CD4-positive, alpha-beta T cell treated with Interleukin-4 for 4 hours (primary cell): ENCODE measurements at places on chromosomes 2 and 18.

DNA sequence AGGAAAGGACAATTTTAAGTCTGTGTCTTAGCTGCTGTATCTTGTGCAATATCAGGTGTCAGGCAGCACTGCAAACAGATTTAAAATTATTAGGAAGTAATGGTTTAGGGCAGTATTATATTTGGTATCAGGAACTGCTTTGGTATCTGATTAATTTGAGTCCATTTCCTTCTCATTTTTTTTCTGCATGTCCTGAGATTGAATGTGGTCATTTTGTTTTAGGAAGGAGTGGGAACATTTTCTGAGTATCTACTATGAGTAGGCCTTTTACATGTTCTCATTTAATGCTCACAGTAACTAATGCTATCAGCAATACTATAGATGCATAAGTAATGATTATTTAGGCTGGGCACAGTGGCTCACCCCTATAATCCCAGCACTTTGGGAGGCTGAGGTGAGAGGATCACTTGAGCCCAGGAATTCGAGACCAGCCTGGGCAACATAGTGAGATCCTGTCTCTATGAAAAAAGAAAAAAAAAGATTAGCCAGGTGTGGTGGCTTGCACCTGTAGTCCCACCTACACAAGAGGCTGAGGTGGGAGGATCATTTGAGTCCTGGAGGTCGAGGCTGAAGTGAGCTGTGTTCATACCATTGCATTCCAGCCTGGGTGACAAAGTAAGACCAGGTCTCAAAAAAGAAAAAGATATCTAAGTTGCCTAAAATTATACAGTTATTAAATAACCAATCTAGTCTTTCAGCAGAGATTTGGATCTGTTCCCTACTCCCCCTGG is 4.7 kb downstream of the FMNL2 start:
- DNase-seq = no peak

DNA sequence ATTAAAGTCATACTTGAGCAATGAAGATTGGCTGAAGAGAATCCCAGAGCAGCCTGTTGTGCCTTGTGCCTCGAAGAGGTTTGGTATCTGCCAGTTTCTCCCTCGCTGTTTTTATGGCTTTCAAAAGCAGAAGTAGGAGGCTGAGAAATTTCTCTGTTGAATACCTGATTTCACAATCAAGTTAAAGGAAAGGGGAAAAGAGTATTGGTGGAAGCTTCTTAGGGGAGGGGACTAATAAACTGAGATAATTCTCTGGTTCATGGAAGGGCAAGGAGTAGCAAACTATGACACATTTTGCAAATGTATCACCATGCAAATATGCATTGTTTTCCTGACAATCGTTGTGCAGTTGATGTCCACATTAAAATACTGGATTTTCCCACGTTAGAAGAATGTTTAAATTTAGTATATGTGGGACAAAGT is at the start of gene IL1B:
Gene IL1B, minus strand, starts transcription at position 85 of the 423 bp plus-strand sequence. CDS start 550 bp downstream, outside the sequence.
- DNase-seq = no peak

DNA sequence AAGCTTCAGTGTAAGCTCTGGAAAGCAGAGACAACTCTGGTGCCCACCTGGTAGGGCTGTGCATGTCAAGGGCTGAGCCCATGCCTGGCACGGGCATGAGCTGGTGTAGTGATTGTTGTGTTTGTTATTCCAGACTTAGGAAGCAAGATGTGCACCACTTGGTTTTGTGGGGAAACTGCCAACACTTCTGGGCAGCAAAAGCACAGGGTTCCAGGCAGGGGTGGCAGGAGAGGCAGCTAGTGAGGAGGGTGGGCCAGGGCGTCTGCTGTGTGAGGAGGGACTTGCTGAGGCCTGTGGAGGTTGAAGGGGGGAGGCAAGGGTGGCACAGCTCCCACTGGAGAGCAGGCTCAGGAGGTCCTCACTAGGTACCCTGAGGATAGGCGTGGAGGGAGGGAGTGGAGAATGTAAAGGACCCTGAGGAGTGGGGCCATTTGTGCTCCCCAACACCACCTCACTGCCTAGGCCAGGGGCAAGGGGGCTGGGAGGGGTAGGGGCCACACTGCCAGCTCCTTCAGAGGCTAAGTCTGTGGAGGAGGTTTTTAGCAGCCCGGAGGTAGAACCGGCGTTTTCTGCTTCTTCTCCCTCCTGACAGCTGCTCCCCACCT is 104.0 kb upstream of the POU3F3 start:
- DNase-seq = no peak

DNA sequence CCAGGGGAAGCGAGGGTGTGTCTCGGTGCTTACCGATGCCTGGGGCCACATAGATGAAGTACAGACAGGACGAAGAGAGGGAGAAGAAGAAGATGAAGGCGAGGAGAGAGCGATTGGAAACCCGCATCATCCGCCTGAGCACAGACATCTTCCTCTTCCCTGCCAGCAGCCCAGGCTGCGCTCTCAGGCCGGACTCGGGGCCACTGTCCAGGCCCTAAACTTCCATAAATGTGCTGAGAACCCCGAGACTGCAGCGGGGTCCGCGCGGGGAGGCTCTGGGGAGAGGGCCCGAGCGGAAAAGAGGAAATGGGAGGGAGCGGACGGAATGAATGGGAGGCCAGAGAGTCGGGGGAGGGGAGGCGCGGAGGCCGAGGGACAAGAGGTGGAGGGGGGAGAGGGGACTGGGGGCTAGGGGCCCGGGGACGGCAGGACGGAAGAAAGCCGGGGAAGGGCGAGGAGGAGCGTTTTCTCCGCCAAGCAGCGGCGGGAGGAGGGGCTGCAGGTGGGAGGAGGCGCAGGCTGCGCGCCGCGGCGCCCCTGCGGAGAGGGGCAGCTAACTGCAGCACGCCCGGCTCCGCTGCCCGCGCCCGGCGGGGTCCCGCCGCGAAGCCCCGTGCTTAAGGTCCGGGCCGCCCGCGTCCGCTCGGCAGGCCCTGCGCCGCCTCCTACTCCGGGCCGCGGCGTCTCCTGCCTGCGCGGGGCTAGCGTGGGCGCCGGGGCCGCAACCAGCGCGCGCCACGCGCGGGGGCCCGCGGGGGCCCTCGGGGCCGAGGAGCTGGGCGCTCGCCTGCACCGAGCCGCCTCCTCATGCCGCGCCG is at the start of gene B4GALT6:
Gene B4GALT6, minus strand, starts transcription at position 303 of the 818 bp plus-strand sequence. Its CDS starts 155 bp downstream, at position 148.
- DNase-seq = no peak

DNA sequence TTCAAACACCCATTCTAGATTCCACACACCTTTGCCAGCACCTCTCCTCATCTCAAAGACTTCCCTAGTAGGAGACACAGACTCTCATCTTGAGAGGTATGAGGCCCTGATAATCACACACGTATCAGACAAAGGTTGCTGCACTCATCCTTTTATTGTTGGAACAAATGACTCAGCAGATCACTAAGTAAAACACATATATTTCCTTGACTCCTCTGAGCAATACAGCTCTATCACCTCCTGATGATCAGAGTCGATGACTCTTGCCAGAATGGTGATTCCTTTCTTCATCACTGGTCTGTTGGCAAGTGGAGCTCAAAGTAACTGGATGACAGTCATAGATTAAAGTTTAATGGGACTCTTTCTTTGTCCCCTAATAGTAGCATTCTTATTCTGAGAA is 1049.2 kb upstream of the ZEB2 start:
- DNase-seq = no peak

DNA sequence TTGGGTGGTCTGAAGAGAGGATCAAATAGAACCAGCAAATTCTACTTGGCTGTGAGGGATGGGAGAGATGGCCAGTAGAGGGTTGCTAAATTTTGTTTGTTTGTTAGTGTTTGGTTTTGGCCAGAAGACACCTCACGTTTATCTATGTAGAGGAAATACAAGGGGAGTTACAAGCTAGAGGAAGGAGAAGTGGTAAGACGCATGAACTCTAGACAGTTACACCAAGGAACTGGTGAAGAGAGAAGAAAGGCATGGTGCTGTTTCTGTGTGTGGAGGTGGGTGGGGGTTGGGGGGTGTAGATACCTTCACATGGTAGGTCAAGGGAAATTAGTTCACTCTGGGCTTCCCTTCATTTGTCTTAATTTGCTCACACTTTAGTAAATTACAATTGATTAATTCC is 25.6 kb downstream of the RASGRP3 start:
- DNase-seq = no peak

- DNase-seq = peak; percentile 67
Measured at GRCh38 chr2:42827647-42828486, 35.5 kb upstream of the HAAO start.

- no peak for DNase-seq
Measured at GRCh38 chr2:26002632-26003310, 20.5 kb upstream of the KIF3C start.

- DNase-seq = no peak
Measured at GRCh38 chr18:74336656-74337055, 21.0 kb downstream of the C18orf63 start.

- DNase-seq = no peak
Measured at GRCh38 chr2:31534636-31535035, 46.1 kb downstream of the SRD5A2 start.

- DNase-seq = peak; percentile 22
Measured at GRCh38 chr2:39069136-39069515, 51.7 kb downstream of the SOS1 start.

GRCh38 chr2:128371648-128372345 is 53.1 kb upstream of the HS6ST1 start:
- DNase-seq = no peak

GRCh38 chr2:187922846-187923245 is 368.6 kb upstream of the TFPI start:
- DNase-seq = no peak

GRCh38 chr18:33132657-33133056 is 307.9 kb downstream of the CCDC178 start:
- DNase-seq = no peak

DNA sequence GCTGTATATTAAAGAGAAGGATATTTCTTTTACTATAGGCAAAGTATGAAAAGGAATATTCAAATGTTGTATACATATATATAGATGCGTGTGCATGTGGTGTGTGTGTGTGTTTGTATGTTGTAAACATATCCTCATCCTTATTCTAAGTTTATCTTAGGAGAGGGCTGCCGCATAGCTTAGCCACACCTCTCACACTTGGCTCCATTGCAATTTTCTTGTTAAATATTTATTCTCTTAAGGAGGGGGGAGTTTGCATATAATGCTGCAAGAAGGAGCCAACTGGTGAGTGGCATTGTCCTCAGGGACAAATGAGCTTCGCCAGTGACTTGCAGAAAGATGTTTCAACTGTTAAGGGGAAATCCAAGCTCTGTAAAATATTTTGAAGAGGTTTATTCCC is 360.1 kb upstream of the RND3 start:
- DNase-seq = no peak

- DNase-seq = no peak
Measured at GRCh38 chr18:77055429-77056300, 76.9 kb downstream of the MBP start.

GRCh38 chr2:207746131-207746530 is 23.6 kb downstream of the FZD5 start:
- peak; percentile 47 for DNase-seq

- DNase-seq = no peak
Measured at GRCh38 chr2:107412981-107413380, 413.7 kb upstream of the RGPD4 start.

- no peak for DNase-seq
Measured at GRCh38 chr2:155100261-155100660, 401.8 kb downstream of the KCNJ3 start.

- no peak for DNase-seq
Measured at GRCh38 chr2:101766871-101767739, 69.6 kb downstream of the MAP4K4 start.

DNA sequence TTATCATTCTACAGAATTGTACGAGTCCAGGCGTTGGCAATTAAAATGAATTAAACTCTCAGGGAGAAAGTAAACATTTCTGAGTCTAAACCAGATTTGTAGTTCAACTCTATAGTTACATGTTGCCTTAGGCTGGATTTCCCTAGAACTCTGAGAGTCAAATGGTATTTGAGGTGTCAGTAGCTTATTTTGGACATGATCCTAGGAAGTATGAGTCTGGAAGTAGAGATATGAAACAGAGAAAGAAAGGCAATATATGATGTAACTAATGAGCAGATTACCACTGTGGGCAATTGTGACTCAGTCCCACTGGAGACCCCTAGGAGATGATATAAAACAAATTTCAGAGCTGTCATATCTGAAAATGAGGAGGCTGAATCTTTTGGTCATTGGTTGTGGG is 199.1 kb upstream of the UBE2E3 start:
- DNase-seq = no peak

DNA sequence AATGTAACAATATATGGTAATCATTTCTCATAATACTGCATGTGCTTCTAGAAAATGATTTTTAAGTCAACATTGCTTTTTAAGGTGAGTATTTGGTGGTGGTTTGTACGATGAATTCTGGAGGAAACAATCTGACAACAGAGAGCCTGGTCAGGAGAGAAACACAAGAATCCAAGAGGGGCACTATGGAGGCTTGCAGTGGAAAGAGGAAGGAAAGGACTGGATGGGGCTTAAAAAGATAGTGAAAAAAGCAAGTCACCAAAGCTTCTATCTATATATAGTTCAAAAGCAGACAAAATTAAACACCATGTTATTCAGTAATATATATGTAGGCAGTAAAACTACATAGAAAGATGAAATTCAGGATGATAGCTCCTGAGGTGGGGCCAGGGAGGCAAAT is 109.4 kb upstream of the SERTAD2 start:
- no peak for DNase-seq

DNA sequence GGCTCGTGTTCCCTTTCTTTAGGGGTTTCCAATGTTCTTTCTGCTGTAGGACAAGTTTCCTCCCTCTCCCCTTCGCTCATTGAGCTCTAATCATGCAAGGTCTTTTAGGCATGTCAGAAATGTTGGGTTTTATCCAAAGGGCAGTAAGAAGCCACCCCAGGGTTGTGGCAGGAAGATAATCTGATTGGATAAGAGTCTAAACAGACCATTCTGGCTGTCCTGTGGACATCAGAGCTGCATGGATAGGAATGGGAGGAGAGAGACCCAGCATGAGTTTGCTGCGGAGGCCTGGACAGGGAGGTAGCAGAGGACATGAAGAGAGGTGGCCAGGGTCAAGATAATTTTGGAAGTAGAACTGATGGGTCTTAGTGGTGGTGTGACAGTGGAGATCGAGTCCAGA is 88.2 kb downstream of the ACKR3 start:
- DNase-seq = no peak

GRCh38 chr2:7999683-8000476 is 682.0 kb upstream of the ID2 start:
- no peak for DNase-seq

DNA sequence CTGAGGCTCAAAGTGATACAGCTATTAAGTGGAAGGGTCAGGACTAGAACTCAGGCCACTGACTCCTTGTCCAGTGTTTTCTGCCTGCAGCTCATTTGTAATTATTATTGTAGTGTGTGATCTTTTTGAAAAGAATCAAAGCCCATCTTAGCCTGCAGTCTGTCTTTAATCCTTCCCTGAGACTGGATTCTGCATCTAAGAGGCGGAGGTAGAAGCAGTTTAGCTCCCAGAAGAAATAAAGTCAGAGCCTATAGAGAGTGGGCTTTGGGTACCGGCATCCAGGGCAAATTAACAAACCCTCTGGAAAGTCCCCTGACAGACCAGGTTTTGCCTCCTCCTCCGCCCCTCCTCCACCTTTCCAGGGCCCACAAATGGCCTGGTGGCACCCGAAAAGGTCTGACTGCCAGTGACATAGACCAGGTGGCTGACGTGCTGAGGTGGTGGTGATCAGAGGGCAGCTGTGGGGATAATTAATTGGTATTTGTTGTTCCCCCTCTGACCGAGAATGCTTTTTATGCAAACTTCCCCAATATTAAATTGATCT is 2.2 kb upstream of the RAX start:
- no peak for DNase-seq
